ENCODE measurements at places on chromosomes 1 and 21.

DNA sequence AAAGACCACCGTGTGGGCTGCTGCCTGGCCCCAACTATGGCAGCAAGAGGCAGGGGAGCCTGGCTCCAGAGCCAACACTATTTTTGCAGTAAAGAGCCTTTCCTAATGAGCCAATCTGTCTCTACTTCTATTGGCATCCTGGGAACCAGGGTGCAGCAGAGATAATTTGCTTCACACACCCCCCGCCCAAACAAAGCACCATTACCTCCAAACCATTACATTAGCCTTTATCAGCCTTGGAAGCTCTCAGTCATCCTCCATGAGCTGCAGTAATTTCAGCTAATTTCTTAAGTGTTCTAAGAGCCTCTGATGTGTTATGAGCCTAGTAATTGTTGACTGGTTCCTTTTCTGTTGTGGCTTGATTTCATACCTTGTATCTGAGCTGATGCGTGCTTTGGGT is 21.6 kb downstream of the ARMH1 start:
- no peak for DNase-seq

DNA sequence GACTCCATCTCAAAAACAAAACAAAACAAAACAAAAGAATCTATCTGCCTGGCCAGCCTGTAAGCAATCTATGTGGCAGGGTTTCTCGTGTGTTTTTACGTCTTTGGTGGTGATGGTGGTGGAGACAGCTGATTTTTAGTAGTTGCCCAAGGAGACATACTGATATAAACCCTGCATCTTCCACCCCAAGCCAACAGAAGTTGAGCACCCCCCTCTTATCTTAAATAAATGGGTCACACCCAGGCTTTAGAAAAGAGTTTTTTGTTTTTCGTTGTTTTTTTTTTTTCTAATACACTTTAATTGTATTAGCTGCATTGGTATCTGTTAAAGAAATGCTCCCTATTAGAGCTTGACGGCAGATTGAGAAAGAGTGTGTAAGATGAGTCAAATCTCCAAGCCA is 134.7 kb downstream of the GLUL start:
- DNase-seq = no peak

- no peak for DNase-seq
These were observed 6.4 kb downstream of the CNR2 start for GRCh38 chr1:23906731-23907130.

DNA sequence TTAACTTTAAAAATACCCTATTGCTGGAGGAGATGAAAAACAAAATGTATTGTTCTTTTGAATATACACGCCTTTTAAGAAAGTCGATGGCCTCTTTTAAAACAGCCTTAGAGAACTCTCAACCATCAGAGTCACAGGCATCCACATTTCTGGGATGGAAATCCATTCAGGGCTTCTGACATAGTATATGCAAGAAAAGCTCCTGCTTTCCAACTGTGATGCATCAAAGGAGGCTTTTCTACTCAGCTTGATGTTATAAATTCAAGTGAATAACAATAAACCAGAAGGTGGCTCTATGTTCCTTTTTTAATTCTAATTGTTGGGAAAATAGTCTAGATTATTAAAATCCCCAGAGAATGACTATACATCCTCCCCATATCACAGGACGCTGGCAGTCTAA is 398.8 kb upstream of the CXADR start:
- no peak for DNase-seq

DNA sequence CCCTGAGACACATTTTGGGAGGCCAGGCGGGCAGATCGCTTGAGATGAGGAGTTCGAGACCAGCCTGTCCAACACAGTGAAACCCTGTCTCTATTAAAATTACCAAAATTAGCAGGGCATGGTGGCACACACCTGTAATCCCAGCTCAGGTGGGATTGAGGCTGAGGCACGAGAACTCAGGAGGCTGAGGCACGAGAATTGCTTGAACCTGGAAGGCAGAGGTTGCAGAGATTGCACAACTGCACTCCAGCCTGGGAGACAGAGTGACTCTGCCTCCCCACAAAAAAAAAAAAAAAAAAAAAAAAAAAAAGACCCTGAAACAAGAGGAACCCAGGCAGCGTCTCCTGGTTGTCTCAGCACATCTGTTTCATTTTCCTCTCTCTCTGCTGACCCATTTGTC is 24.2 kb downstream of the PGM1 start:
- DNase-seq = no peak

GRCh38 chr1:26142159-26142558 is 16.7 kb upstream of the FAM110D start:
- DNase-seq = no peak

- DNase-seq = no peak
These were observed 16.4 kb downstream of the VWA5B1 start for GRCh38 chr1:20307026-20307425.

GRCh38 chr1:151479462-151479861 is 20.2 kb upstream of the POGZ start:
- DNase-seq = no peak

- peak; percentile 30 for DNase-seq
These were observed 12.7 kb downstream of the FAM89A start for GRCh38 chr1:231027136-231027925.

DNA sequence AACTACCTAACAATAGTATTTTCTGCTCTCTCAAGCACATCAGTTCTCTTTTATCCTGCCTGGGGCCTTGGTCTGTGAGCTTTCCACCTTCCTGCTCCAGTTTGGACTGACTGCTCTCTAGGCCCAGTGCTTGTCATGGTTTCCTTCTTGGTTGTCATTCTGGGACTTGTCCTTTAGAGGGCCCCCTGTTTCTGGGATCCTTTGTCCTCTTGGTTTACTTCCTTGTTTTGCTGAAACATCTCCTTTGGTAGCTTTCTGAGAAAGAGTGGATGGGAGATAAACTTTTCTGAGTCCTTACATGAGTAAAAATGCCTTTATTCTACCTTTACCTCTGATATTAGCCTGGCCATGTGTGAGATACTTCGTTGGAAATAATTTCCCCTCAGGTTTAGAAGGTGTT is 4.7 kb downstream of the SLC1A7 start:
- no peak for DNase-seq

DNA sequence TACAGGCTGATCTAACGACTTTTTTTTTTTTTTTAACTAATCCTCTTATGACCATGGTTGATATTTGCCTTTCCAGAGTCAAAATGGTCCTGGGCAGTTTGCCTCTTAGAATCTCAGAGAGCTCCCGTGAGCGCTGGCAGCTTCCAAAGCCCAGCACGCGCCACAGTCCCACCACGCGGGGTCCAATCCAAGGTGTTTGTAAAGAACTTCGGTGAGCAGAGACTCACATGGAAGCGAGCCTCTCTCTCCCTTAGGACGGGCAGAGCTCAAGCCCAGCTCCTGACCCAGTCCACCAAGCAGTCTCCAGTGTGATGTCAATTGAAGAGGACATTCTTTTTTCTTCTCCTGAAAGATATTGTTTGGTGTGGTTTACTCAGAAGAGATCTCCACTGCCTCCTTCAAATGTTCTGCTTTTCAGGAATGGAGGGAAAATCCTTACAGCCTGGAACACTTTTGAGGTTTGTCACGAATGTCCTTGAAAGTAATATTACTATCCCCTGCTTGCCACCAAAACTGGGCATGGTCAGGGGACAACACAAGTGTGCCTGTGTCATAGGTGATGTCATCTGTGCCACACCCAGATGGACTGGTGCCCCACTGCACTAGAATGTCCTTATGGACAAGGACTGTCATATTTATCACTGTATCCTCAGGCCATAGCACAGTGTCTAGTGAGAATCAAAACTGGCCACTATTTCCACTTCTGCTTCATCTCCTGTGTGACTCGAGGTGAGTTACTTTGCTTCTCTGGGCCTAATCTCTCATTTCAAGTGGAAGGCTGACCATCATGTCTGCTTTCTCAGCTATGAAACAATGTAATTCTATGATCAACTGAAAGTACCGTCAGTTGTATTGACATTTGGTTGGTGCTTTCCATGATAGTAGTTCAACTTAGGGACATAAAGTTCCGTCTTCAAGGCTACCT is 97.4 kb upstream of the EDEM3 start:
- peak; percentile 53 for DNase-seq

DNA sequence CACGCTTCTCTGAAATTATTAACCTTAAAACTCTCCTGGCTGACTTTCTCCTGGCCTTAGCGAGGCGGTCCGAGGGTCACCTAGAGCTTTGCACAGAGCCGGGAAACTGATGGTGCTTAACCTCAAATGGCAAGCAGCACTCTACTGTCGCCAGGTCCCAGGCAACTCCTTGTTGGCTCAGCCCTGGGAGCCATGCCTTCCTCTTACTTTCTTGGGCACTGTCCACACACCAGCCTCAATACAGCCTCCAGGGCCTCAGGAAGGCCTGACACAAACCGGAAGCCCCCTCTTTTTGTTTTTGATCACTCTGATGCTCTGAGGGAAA is 3.8 kb downstream of the TRABD2B start:
- no peak for DNase-seq

Measured in inflammatory macrophage treated with lipopolysaccharide for 4 hours (primary cell).